ENCODE measurements at places on chromosomes 1 and 21.
A peak's percentile ranks its signal among the peaks of the same experiment; 100 is the strongest.

DNA sequence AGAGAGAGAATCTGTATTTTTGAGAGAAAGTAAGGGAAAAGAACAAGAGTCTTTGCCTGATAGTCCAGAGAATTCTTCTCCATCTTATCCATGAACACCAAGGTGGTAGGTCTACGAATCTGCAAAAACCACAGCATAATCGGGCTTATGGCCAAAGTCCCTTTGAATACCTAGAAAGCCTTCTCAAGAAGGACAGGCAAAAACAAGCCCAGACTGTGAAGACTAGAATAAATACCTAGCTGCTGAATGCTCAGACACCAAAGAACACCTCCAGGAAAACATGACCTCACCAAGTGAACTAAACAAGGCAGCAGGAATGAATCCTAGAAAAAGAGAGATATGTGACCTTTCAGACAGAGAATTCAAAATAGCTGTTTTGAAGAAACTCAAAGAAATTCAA lies 79.2 kb downstream of the HFM1 start:
- no peak for DNase-seq

DNA sequence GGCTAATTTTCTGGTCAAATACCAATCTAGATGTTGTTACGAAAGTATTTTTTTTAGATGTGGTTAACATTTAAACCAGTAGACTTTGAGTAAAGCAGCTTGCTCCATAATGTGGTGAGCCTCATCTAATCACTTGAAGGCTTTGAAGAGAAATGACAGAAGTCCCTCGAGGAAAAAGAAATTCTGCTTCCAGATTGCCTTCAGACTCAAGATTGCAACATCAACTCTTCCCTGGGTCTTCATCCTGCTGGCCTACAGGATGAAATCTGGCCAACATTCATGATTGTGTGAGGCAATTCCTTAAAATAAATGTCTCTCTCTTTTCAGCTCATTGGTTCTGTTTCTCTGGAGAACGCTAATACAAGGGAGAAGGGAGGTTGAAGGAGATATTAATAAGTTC lies 32.5 kb upstream of the SSX2IP start:
- DNase-seq, result no peak

GRCh38 chr1:60857851-60858250 lies 224.5 kb upstream of the NFIA start:
- no peak for DNase-seq

DNA sequence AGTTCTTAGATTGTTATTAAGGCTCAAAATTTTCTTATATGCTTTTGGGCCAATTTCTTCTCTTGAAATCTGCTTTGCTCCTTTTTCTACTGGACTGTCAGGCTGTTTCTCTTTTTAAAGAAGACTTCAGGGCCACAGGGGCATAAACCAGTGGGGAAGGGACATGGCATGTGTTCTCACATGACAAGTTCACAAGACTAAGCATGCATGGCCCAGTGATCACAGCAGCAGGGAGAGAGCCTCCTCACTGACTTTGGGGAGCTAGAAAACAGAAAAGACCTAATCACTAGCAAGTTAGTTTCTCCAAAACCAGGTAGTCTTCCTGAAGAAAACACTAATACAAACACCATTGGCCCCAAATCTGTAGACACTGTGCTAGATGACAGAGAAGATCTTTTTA lies 64.8 kb downstream of the RAB3GAP2 start:
- DNase-seq, result no peak

GRCh38 chr1:86423473-86423872 lies 498 bp upstream of the CLCA2 start:
- no peak for DNase-seq

- no peak for DNase-seq
These were observed 65.4 kb upstream of the LYST start for GRCh38 chr1:235932090-235932510.

GRCh38 chr1:24442764-24443163 lies 27.2 kb downstream of the NIPAL3 start:
- DNase-seq, result no peak

DNA sequence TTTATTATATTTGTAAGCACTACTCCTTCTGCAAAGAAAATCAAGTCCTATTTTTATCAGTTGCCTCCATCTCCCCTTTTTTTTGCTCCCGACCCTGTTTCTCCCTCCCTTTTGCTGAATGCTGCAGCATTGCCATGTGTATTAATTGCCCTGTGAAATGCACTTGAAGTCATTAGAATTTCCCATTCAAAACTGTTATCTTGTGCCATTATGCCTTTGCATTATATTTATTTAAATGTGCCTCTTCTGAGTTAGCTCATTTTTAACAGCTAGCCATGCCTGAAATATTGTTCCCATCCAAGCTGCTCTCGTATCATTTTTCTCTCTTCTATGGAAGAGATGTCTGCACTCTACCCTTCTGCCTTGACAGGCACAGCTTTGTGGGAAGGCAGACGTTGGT lies 404.0 kb upstream of the PLXNA2 start:
- no peak for DNase-seq

- DNase-seq, result no peak
These were observed 90.0 kb downstream of the UBR4 start for GRCh38 chr1:19120070-19120469.

GRCh38 chr1:116704278-116704677 lies 36.7 kb upstream of the IGSF3 start:
- DNase-seq, result no peak

DNA sequence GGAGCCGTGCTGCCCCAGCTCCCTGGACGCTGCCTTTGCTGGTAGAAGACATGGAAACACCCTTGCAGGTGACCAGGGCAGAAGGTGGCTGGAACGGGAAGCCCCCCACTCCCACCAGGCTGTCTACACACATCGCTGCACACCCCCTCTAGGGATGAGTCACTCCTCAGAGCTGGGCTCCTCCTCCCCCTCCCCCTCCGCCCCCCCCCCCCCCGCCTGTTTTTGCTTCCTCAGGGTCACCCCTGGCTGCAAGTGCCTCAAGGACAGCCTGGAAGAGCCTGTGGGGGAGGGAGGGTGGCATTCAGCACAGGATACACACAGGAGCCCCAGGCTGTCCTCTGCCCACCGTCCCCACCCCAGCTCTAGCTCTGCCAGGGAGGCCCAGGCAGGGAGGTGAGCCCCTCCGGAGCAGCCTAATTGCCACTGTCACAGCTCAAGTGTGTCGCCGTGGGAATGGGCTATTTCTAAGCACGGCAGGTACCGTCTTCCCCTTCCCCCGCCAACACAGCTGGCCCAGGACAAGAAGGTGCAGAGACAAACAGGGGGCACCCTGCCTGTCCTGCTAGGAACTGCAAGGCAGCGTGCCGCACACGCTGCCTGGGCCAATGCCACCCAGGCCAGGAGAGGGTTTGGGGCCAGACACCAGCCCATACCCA lies 2.5 kb downstream of the FNDC10 start:
- no peak for DNase-seq

- no peak for DNase-seq
These were observed 835 bp downstream of the UHMK1 start for GRCh38 chr1:162498496-162498810.

GRCh38 chr1:114009393-114009792 lies 30.1 kb downstream of the OLFML3 start:
- no peak for DNase-seq

- DNase-seq, result no peak
These were observed 11.6 kb downstream of the CDC42BPA start for GRCh38 chr1:227306689-227307088.

GRCh38 chr1:114503916-114504422 lies 7.0 kb downstream of the TRIM33 start:
- DNase-seq, result no peak

- peak; percentile 38 for DNase-seq
These were observed 837 bp downstream of the SLC16A1 start for GRCh38 chr1:112954945-112955772.

DNA sequence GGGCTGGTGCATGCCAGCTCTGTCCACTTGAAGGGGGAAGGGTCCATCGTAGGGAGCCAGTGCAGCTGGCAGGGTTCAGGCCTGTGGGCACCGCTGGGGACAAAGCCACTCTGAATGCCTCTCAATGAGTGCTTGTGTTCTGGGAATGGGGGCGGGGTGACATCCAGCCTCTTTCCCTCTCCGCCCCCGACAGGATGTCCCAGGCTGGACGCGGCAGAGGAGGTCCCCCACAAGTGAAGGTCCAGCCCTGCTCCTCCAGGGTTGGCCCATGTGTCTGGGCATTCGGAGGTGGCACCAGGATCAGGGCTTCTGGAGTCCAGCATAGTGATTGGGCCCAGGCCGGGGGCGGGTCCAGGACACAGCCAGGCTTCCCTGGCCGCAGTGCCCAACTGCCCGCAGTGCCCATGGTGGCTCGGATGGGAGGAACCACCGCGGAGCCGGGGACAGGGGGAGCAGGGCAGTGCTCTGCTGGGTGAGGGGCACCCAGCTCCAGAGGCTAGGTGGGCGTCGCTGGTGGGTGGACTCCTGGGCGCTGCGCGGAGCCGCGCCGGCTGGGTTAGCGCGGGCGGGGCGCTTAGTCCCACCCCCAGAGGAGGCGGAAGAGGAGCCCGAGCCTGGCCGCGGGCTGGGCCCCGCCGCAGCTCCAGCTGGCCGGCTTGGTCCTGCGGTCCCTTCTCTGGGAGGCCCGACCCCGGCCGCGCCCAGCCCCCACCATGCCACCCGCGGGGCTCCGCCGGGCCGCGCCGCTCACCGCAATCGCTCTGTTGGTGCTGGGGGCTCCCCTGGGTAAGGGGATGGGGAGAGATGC lies at the start of gene SHISA4:
Gene SHISA4 (plus strand): TSS at position 617 of the 808 bp plus-strand sequence. CDS start 97 bp downstream, at position 714.
- no peak for DNase-seq

- no peak for DNase-seq
These were observed 40.4 kb upstream of the APOBEC4 start for GRCh38 chr1:183693521-183693920.

GRCh38 chr1:112881742-112882127 lies 74.3 kb downstream of the SLC16A1 start:
- DNase-seq, result no peak

- no peak for DNase-seq
These were observed 50.2 kb downstream of the RABGAP1L start for GRCh38 chr1:174209347-174210187.

DNA sequence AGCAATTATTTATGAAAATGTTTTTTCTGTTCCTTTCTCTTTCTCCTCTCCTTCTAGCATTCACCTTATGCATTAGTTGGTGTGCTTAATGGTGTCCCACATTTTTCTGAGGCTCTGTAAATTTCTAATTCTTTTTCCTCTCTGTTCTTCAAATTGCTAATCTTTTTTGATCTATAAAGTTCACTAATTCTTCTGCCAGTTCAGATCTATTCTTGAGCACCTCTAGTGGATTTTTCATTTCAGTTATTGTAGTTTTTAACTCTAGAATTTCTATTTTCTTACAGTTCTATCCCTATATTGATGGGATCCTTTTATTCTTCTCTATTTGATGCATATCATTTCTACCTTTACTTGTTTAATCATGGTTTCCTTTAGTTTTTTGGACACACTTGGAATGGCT lies 22.4 kb downstream of the CFAP57 start:
- no peak for DNase-seq

DNA sequence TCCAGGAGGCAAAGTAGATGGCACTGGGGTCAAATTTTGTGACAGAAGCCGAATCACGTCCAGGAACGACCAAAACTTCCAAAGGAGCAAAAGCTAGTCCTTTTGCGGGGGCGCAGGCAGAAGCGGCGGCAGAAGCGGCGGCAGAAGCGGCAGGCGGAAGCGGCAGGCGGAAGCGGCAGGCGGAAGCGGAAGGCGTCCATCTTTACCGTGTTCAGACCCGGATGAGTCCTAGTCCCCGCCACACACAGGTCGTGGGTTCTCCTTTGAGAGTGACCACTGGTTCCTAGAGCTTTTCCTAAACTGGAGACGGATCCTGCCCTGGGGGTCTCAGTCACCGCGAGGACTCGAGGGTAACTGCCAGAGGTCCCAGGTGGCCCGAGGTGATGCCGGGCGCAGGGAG lies 53.6 kb downstream of the POFUT2 start:
- DNase-seq, result no peak

- DNase-seq, result no peak
These were observed 42.4 kb downstream of the DAB1 start for GRCh38 chr1:57381426-57381825.

GRCh38 chr1:158002631-158003405 lies 9.4 kb downstream of the KIRREL1 start:
- DNase-seq, result no peak

GRCh38 chr1:199690496-199690895 lies 337.0 kb upstream of the NR5A2 start:
- DNase-seq, result no peak

GRCh38 chr1:32178380-32179192 lies 889 bp upstream of the TXLNA start:
- no peak for DNase-seq

GRCh38 chr1:91153341-91153740 lies 131.5 kb upstream of the ZNF644 start:
- no peak for DNase-seq

GRCh38 chr1:89739013-89739843 lies 81.6 kb upstream of the LRRC8D start:
- DNase-seq, result peak; percentile 17

GRCh38 chr1:20684050-20684620 lies 23.0 kb upstream of the DDOST start:
- DNase-seq, result no peak

DNA sequence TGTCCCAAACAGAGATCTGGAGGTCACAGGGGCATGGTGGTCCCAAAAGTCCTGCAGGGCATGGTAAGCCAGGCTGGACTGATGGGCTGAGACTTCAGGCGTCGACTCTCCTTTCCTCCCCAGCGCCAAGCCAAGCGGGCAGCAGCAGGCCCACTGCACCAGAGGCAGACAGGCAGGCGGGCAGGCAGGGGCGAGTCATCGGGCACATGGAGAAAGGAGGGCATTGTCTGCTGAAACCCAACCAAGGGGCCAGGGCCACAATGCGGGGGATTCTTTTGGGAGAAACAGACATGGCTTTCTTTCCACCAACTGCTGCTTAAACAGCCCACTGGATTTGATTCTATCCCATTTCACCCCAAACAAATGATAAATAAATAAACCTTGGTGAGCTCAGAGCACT lies 46.2 kb downstream of the TRABD2B start:
- no peak for DNase-seq

- no peak for DNase-seq
These were observed 6.1 kb downstream of the IER5 start for GRCh38 chr1:181094416-181095212.

- no peak for DNase-seq
These were observed 47.0 kb downstream of the ACTL8 start for GRCh38 chr1:17802164-17802563.

- no peak for DNase-seq
These were observed 28.6 kb downstream of the PLPPR4 start for GRCh38 chr1:99292886-99293285.

DNA sequence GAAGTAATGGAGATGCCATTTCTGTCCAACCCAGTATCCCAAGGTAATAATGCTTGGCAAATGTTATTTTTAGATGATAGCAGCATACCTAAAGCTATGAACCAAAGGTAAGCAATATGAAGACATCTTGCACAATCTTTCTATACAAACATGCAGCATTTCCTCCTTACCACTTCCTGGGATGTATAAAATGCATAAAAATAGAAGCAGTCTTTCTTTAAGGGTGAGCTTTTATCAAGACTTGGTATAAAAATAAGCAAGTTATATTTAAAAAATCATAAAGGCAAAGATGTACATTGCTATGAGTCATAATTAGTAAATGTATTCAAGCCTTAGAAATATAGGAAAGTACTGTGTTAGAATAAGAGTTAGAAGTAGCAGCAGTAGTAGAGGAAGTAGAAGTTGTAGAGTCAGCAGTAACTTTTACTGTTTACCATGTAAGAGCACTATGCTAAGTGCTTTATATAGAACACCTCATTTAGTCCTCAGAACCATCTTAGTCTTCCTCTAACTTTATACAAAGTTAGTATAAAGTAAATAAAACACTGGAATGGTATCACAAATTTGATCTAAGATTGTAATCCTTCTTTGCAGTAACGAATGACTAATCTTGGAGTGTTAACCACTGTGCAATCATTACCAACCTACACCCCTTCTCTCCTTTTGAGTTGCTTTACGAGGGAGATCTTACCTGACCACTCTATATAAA lies 371.3 kb downstream of the VAV3 start:
- DNase-seq, result no peak

All from stimulated activated effector memory CD8-positive, alpha-beta T cell treated with anti-CD3 and anti-CD28 coated beads, Interleukin-12 subunit alpha, Interleukin-12 subunit beta, amount 100 ng/mL, for 72 hours (primary cell).